ENCODE measurements at places on chromosomes 2 and 18.
A peak's percentile ranks its signal among the peaks of the same experiment; 100 is the strongest.

DNA sequence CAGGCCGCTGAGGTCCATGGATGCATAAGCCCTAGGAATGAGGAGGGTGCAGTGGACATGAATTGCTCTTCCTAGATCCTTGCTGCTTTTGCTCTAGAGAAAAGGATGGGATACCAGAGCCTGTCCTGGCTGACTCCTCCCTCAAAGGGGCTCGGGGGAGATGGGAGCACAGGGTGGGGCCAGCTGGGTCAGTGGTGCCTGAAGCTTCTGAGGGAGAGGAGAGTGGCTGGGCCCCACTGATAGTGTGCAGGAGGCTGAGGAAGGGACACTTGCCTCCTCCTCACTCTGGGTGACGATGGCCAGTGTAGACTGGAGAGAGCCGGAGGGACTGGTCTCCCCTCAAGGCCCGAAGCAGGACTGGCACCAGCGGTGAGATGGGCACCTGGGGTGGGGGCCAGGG lies at the start of gene NT5DC4:
NT5DC4 (plus strand) TSS at position 236 of the 400 bp plus-strand sequence; CDS start at position 296, 60 bp downstream.
- no peak for DNase-seq

- DNase-seq, result no peak
Measured at GRCh38 chr2:16124881-16125613, 184.7 kb downstream of the MYCN start.

DNA sequence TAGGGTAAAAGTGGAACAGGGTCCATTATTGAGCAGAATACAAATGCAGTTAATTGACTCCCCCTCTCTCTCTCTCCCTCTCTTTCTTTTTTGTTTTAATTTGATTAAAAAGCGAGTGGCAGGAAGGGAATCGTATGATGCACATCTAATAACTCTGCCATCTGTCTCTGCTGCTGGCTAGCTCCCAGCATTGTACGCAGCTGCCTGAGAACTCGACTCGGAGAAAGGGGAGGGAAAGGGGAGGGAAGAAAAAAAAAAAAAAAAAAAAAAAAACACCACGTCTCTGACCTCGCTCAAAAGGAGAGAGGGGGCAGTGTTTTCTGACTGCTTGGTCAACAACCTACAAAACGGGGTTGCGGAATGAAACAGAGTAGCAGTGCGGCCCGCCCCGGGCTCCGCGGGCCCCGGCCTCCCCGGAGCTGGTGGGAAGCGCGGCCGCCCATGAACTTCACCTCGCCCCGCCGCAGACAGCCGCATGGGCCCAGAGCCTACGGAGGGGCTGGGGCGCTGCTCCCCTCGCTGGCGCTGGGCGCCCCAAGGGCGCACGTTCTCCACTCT lies 265.7 kb downstream of the TCF4 start:
- peak; percentile 88 for DNase-seq

- DNase-seq, result no peak
Measured at GRCh38 chr2:151153601-151154000, 108.1 kb downstream of the RBM43 start.

DNA sequence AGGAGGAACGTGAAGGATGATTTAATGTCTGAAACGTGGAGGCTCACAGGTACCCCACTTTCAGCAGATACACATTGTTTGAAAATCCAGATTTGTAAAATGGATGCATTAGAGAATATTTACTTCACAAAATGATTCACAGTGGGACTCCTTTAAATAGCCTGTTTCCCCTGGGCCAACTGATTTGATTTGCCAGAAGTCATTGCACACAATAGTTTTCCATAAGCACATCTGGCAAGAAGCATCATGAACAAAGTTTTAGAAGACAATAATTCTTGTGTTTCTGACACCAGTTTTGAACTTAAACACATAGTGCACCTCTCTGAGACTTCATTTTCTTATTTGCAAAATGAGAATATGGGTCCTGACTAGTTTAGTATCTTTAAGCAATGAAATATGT lies 451.4 kb upstream of the SLC14A2 start:
- no peak for DNase-seq

DNA sequence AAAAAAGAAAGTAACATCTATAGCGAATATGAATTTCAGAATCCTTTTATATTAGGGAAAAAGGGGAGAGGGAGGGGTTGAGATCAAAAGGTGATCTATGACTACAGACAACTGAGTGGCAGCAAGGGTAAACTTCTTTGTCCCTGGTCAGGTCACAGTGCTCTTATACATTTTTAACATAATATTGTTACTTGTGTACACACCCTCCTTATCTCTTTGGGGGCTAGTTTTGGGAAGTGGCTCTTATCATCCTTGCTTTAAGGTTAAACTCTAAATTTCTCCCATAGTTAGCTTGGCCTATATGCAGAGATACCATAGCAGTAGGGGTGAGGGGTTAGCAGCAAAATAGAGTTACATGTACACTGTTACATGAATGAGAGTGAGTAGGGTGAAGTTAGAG lies 31.6 kb upstream of the ATG16L1 start:
- peak; percentile 51 for DNase-seq

DNA sequence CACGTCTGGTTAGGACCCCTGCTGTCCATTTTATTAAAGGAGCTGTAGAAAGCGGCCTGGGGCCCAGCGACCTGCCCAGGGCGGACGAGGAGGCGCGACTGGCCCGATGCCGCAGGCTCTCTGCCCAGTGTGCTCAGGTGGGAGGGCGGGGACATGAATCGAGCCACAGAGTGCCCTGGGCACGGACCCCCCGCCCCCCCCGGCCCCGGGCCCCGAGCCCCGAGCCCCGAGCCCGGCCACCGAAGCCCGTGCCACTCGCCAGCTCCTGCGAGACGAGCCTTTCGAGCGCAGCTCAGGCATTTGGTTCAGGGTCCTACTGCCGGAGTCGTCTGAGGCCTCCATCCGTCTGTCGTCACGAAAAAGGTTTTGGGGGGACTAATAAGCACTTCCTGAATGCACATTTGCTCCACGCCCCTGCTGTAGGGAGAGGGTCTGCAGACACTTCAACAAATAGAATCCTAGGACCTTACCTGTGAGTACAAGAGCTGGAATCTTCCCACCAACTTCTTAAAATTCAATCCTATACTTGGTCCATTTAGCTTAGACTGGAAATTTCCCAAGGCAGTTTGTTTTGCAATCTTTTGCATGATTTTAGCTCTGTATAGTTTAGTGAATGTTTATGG lies 602 bp upstream of the ADAM17 start:
- DNase-seq, result peak; percentile 66

DNA sequence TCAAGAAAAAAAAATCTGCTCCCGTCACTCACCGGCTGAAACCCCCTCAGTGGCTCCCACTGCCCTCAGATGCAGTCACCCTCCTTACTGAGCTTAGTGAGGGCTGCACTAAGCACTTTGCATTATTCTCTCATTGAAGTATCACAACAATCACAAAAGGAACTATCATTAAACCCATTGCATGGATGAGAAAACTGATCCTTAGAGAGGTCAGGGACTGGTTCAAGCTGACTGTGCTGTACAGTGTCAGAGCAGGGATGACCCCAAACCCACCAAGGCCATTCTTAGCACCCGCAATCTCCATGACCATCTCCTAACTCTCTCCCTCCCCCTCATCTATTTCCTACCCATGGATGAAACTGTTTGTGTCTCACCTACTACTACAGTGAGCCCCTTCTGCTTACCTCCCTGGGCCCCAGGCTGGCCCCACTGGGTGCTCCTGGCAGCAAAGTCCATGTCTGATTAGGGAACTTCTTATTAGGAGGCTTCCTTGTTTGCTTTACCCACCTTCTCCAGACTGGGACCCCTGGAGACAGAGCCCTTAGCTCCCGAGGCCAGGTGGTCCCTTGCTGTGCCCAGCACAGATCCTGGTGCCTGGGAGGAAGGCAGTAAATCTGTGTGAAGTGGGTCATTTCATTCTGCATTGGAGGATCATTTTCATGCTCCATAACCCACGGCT lies 139.3 kb upstream of the ID2 start:
- no peak for DNase-seq

- no peak for DNase-seq
Measured at GRCh38 chr18:1422634-1423033, 518.0 kb downstream of the ADCYAP1 start.

- peak; percentile 47 for DNase-seq
Measured at GRCh38 chr2:40439473-40439872, 12.4 kb downstream of the SLC8A1 start.

DNA sequence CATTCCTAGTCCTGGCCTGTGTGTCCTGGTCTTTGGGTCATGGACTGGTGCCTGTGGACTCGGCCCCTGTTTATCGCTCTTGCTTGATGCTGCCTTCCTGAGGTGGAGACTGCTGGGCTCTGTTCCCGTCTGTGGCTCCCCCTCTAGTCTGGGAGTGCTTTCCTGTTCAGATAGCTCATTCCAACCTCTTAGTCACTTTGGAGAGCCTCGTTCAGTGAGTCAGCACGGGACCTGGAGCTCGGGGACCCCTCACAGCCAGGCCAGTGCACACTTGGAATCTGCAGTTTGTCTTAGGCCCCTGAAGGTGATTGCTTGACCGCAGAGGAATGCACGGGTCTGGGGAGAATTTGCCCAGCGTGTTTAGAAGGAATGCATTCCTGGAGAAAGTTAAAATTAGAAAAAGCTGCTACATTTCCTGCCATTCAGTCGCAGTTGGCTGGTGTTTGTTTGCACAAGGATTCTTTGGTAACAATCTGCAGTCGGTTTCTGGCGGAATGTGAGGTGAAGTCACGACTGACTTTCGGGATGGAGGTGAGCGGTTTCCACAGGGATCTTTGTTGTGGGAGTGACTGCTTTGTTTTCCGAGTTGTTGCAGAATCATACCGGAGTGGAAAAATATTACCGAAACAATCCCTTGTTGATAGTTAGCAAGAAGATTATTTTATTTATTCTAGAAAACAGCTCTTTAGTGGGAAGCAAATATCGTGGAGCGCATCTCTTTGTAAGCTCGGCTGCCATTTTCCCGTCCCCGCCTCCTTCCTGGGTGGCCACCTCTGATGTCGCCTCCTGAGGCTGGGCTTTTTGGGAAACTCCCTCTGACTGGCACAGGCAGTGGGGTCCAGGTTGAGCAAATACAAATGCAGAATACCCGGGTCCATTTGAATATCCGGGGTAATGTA lies 29.6 kb downstream of the SH3BP4 start:
- DNase-seq, result no peak

DNA sequence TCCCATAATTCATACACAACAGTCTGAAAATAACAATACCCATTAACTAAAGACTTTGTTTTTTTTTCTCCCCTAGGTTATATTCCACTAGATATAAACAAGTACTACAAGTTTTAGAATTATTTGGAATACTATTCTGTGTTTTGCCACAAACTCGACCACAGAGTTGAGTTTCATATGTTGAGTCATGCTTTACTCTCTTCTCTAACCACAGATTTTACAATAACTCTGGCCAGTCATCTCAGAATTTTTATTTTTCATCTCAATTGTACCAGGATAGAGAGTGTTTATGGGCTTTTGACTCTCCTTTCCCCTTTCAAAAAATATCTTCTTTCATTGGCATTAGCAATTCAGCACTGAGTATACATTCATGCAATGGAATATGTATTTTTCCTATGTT lies 348.7 kb upstream of the GALNT5 start:
- DNase-seq, result peak; percentile 40

- no peak for DNase-seq
Measured at GRCh38 chr2:227485429-227485828, 13.5 kb downstream of the AGFG1 start.

DNA sequence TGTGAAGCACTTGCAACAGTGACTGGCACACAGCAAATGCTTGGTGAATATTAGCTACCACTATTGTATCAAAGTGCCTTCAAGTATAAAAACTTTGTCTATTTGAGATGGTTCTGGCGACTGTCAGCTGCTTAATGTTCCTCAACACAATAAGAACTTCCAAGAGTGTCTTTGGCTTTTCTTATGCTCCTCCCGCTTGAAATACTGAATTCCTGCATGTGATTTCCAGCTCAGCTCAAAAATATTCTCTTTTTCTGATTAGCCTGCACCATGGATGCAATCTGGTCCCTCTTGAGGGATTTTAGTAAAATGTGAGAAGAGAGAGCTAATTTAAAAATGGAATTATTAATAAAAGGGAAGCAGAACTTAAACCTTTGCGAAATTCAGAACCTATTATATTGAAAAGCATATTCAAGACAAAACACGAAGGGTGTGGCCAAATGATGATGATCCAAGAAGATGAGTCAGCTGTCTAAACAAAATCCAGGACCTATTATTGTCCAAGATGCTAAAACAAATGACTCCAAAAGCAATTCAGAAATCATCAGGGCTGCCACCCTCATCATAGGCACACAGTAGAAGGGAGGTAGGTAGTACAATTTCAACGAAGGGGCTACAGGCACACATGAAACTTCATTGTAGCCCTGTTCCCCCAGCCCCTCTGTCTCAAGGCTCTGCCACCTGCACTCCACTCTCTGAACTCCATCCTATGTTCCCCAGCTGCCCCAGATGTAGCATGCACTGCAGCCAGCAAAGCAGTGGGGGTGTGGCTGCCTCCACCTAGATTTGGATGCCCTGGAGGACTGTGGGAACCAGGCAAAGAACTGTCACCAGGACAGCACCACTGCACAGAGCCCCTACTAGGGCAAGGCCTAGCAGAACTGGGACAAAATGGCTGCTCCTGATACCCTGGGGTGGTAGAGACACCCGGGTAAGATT lies 190.1 kb downstream of the ZNF385B start:
- DNase-seq, result no peak

GRCh38 chr2:26273501-26273900 lies 28.8 kb downstream of the HADHB start:
- peak; percentile 50 for DNase-seq

DNA sequence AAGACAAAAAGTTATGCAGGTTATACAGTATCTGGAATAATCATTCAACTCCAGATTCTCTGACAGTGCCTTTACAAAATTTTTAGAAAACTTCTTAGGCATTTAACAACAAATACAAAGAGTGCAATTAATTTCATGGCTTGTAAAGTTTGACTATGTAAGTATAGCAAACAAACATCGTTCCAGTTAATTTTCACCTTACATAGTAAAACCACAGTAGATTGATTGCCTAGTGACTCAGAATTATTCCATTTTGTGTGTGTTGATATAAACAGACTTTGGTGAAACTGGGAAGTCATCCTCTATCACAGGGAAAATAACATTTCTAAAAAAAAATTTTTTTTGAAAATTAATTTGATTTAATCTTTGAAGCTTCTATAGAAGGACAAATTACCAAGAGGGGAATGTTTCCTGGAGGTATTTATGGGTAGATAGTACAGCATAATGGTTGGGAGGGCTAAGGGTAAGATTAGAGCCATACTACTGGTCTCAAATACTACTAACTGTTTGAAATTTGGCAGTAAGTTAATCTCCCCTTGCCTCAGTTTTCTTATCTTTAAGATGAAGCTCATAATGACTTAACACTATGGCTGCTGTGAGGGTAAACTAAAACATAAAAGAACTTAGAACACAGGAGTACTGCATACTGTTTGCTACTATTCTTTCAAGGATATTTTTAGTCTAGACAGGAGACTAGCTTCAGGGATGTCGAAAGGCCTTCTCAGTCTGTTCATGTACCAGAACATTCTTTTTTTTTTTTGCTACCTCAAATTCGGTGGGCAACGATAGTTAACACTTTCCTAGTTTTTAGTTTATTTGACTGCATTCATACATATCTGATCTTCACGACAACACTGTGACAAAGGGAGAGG lies 19.6 kb downstream of the NDUFAF7 start:
- DNase-seq, result peak; percentile 67

DNA sequence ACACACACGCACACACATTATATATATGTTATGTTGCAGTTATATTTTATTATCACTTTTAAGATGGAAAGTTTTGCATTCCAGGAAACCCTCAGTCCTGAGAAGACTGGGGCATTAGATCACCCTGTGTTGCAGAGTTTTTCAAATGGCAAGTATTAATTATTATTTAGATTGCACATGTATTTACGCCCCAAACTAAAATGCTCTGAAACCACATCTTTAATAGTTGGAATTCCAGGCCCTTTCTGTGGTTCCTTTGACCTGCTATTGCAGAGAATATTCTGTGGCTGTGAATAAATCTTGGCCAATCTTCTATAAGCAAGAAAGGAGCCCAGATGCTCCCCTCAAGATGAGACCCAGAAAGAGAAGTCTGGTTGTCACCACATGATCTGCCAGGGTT lies 427.0 kb upstream of the TNP1 start:
- DNase-seq, result no peak
